CD4-positive, alpha-beta T cell (primary cell): ENCODE measurements at places on chromosomes 2 and 18.

DNA sequence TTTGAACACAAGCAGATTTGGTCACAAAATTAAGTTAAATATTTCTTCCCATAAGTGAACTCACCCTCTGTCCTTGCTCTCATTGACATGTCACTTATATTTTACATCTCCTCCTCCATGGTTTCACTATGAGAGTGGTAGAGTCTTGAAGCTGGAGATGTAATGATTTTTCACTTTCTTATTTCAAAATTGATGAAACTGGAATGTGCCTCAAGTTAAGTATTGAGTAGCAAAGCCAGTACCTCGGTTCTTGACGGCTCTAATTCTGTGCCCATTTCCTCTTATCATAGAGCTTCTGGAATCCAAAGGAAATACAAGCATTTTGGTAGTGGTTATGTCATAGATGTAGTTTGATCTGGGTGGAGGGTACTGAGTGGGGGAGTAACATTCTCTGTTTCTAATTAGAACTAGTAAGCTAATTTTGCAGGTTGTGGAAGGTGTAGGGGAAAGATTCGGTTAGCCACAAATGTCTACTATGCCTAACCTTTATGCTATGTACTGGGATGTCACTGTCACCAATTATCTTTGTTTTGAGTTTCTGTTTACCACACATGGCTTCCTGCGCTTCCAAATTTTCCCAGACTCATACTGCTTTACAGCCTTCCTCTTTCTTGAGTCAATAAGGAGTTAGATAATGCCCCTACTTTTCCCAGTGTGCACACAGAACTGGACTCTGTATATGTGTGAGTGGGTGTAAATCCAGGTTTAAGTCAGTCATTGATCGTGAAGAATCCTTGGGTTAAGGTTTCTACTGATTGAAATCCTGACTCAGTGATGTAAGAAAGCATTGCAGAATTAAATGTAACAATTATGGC, 96.8 kb downstream of the DIS3L2 start:
- no peak for DNase-seq

GRCh38 chr2:73931531-73932500, 5.1 kb downstream of the DGUOK start:
- no peak for DNase-seq

DNA sequence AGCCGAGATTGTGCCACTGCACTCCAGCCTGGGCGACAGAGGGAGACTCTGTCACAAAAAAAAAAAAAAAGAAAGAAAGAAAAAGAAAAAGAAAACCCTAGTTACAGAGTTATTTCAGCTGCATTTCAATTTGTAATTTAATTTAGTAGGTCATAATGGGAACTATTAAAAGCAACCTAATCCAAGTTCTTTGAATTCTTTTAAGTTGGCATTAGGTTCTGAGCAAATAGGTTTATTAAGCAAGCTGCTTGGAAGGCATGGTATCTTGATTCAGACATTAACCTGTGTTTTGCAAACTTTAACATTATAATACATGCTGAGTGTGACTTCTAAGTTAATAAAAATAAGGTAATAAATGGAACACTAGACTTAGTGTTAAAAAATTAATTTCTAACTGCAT, 29.8 kb upstream of the COBLL1 start:
- no peak for DNase-seq

- DNase-seq = peak; percentile 25
Measured at GRCh38 chr18:3624935-3625741, 175.2 kb downstream of the TGIF1 start.

- no peak for DNase-seq
Measured at GRCh38 chr18:28637897-28638296, 461.0 kb upstream of the CDH2 start.

GRCh38 chr2:205218056-205218455, 464.2 kb upstream of the NRP2 start:
- DNase-seq = no peak

GRCh38 chr2:63192889-63193774, 142.5 kb downstream of the OTX1 start:
- no peak for DNase-seq

DNA sequence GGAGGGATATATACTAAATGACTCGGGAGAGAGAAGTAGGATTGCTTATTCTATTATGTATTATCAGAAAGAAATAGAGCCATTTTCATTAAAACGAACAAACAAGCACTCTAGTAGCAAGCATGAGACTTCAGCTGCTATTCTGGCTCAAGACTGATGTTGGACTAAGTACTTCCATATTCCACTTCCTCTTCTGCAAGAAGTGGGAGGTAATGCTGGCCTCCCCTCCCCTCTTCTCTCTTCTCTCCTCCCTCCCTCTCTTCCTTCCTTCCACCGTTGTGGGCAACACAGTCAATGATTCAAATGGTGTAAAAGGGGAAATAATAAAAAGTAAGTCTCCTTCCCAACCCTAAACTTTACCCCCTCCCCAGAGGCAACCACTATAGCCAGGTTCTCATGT, 62.6 kb downstream of the EMX1 start:
- no peak for DNase-seq

DNA sequence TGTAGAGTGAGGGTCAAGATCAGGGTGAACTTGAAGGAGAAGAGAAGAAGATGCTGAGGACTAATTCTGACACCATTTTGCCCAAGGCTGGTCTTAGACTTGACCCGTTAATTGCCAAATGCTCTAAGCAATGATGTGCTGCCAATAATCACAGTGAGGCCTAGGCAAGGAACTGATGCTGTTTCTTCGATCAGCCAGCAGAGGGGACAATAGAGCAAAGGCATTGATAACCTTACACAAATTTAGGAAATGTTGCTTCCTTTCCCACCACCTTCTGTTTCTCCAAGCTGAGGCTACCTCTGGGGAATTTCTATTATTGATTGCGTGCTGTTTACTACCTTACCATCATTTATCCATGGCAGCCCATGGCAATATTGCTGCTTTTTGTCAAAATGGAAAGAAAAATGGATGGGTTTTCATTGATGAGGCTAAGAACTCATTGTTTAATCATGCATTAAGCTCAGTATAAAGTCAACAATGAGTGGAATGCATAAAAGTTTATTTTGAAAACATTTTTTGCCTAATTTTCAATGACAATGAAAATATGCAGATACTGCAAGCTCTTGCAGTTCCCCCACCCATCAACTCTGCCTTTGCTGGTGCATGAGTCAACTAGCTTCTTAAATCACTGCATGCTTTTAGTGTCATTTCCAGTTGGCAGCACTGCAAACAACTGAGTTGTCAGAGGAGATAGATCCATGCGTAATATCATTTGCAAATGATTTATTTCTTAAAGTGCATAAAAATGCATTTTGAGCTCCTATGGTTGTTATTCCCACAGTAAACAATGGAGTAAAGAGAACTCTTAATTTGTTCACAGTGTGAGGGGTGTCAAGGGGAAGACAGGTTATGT, 116.4 kb upstream of the NYAP2 start:
- no peak for DNase-seq

DNA sequence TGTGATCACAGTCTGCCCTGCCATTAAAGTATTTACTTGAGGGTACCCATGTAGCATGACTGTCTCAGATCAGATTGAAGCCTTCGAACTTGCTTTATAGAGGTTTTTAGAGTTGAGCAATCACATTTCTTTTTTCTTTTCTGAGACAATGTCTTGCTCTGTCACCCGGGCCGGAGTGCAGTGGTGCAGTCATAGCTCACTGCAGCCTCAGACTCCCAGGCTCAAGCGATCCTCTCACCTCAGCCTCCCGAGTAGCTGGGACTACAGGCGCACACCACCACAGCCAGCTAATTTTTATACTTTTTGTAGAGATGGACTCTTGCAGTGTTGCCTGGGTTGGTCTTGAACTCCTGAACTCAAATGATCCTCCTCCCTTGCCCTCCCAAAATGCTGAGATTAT, 153.4 kb downstream of the AGAP1 start:
- no peak for DNase-seq

DNA sequence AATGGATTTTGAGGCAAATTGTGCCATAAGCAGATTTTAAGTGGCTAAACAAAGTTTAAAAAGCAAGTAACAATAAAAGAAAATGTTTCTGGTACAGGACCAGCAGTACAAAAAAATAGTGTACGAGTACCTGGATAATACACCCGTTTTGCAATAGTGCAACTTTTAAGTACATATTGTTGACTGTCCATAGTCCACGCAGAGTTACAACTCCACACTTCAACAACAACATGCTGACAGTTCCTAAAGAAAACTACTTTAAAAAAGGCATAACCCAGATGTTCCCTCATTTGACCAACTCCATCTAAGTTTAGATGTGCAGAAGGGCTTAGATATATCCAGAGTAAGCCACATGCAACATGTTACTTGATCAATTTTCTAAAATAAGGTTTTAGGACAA, 5.1 kb upstream of the STPG4 start:
- DNase-seq = no peak

GRCh38 chr2:199575416-199575815, 117.7 kb upstream of the SATB2 start:
- DNase-seq = no peak

DNA sequence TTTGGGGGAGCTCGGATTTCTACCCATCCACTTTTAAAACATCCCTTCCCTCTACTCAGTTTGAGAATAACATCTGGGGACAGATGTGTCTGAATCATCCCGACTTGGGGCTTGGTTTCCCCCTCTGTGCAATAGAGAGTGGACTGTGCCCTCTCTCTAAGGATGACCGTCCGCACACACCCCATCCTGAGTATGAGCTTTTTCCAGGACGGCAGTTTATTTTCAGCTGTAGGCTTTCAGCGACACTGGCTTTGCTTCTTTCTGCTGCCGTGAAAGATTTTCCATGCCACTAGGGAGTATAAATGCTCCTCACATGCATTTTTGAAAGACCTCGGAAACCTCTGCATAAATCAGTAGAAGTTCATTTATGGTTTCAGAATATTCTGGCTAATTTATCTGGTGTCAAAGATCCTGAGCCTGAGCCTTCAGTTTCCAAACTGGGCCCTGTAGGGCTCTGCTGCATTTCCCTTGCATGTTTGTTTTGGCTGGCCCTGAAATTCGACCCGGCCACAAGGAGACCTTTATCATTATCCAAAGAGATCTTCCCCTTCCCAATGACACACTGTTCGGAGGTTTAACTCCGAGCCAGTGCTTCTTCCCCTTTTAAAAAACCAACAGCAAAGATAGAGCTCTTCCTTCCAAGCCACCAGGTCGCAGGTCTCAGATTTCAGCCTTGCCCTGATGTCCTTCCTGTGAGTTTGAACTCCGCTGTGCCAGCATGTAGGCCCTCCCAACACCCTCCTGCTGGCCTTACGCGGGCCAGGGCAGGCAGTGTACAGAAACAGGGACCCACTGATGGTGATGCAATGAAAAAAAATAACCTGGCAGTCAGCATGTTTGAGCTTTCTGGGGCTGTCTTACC, 53.3 kb downstream of the FECH start:
- DNase-seq = no peak

DNA sequence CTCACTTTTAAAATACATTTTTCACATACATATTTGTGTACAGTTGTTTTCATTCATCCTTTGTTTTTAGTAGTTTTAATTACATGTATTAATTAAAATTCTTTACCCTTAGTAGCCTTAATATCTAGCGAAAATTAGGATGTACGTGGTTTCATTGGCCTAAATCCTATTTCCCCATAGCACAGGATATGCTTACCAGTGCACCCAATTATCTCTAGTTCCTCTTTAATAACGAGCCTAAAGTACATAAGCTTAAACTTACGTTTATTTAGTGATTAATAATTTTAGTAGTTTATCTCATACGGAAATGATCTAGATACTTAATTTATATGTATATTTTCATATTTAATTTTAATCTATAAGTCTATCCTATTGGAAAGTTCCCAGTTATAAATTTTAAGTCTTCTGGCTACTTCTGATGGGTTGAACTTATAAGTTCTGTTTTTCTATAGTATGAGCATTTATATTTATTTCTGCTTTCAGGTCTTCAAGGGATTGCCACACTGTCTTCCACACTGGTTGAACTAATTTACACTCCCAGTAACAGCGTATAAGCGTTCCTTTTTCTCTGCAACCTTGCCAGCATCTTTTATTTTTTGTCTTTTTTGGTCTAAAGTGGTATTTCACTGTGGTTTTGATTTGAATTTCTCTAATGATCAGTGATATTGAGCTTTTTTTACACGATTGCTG, 21.4 kb upstream of the RUFY4 start:
- DNase-seq = no peak

DNA sequence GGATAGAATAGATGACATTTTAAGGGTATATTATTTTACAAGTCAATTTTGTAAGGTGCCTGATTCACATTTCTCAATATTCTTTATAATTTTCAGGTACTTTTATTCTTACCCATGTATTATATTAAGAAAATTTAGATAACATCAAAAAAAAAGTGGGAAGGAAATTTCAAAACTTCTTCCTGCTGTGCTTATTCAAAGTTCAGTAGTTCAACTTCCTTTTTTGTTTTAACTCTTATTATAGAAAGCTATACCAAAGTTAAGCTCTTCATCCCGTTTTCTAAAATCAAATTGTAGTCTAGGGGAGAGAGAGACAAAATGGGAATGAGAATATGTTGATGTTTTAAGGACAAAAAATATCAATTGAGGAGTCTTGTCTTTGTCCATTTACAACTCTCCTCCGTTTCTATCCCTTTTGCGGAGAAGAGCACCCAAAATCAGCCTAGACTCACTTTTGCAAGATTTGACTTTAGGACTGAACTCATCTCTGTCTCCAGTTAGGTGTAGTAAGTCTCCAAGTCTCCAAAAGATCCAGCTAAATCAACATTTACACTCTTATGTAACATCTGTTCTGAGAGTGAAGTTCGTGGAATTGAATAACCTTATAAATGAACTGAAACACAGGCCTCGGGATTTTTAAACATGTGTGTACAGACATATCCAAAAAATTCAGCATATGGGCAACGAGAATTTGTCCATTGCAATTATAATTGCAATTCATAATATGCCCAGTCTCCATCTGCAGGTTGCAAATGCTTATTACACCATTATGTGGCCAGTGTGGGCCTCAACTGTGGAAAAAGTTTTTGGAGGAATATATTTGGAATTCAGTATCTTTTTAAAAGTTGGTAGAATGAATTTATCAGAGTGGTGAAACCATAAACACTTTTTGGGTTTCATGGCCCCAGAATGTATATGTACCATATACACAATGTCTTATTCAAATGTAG, 23.9 kb downstream of the FAM124B start:
- DNase-seq = no peak

DNA sequence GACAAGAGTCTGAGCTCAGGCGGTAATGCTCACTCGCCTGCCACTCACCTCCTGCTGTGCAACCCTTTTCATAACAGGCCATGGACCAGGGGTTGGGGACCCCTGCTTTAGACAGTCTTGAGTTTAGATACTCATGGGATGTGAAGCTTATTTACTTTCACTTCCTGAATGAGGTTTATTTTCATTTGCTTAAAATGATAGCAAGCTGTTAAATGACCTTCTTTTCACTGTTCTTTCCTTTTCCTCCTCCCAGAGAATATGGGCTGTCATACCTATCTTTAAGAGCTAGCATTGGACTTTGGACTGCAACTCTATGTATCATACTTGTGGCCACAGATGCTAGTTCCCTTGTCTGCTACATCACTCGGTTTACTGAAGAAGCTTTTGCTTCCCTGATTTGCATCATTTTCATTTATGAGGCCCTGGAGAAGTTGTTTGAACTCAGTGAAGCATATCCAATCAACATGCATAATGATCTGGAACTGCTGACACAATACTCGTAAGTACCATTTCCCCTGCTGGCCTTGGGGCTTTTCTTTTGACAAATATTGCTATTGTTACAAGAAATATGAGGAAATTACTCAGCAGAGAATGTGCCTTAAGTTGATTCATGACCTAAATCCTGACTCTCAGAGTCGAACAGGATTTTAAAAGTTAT, 168.5 kb downstream of the DPP4 start:
- no peak for DNase-seq
